ENCODE measurements at places on chromosomes 11 and 22. TPM values are rescaled to one million over a fixed set of nuclear protein-coding genes. Genes with fewer than 3 reads are reported as not detected.
A peak's percentile ranks its signal among the peaks of the same experiment; 100 is the strongest.

- DNase-seq: peak; percentile 57
These were observed 2.4 kb upstream of the TNNT3 start for GRCh38 chr11:1916986-1917522.

KRTAP5-8 gene
- not detected for total RNA-seq

IL18 gene
- 0.23 TPM for total RNA-seq

DNA sequence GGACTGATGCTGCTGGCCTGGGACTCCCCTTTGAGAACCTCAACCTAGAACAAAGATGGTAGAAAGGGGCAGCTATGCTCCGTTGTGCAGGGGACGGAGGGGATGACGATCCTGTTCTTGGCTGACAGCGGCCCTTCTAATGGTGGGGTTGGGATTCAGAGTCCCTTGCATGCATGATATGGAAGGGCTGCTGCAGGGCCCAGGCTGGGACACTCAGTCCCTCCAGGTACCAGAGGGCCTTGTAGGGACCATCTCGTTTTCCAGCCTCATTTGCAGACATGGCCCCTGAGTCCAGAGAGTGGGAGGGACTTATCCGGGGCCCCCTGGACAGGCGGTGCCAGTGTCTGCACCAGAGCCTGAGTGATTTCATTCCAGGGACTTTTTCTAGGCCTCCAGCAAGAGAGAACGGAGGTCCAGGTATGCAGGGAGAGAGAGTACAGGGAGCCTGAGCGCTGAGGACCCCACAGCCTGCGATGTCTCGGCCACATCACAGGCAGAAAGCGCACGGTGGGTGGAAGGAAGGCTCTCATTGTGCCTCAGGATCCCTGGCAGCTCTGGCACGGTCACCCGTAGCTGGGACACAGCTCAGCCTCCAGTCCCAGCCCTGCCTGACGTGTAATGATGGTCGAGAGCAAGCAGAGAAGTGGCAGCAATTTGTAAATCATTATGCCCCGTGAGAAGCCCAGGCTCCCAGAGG lies 860.8 kb downstream of the TBC1D22A start:
- no peak for DNase-seq

- DNase-seq: no peak
These were observed 97.0 kb downstream of the RDX start for GRCh38 chr11:110199184-110199981.

DNA sequence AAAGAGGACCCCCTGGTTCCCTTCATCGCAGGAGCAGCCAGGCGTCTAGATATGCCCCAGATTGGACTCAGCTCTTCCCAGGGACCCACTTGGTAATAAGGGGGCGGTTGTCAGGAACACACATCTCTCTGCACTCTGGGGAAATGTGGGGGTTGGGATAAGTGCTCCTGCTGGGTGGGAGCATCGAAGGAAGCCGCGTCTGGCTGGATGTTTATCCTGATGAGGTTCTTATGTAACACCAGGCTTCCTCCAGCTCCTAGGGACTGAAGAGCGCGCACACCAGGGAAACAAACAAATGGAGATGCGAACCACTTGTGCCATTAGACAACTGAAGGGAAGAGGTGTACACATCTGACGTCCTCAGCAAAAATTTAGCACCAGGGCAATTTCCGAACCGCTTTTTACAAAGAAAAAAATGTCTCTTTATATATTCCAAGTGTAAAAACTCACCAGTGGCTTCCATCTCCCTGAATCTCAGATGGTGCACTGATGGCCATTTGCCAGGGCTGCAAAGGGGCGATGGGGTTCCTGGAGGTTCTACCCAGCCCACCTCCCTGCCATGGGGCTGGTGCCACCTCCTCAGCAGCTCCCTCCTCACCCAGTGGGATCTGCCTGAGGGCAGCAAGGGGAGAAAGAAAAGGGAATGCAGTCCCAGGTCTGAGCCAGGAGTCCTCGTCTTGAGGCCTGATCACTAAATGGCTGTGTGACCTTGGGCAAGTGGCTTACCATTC lies 89.4 kb downstream of the PKNOX2 start:
- no peak for DNase-seq

DNA sequence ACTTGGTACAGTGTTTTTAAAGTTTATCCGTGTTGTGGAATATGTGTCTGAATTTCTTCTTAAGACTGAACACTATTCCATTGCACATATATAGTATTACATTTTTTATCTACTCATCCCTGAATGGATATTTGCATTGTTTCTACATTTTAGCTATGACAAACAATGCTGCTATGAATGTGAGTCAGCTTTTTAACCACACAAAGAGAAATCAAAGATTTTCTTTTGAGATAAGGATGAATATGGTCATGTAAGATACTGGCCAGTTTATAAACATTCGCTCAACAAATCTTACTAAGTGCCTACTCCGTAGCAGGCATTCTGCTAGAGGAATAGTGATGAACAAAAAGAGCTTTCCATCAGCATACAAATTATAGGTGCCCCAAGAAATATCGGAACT lies 16.5 kb upstream of the OR9G4 start:
- DNase-seq: no peak

GRCh38 chr11:69378303-69379141 lies 84.6 kb downstream of the MYEOV start:
- DNase-seq: no peak

CSRP3 gene
- 0.32 TPM for total RNA-seq

RBMXL2 gene
- not detected for total RNA-seq

CNIH2 gene
- 0.86 TPM for total RNA-seq

DNA sequence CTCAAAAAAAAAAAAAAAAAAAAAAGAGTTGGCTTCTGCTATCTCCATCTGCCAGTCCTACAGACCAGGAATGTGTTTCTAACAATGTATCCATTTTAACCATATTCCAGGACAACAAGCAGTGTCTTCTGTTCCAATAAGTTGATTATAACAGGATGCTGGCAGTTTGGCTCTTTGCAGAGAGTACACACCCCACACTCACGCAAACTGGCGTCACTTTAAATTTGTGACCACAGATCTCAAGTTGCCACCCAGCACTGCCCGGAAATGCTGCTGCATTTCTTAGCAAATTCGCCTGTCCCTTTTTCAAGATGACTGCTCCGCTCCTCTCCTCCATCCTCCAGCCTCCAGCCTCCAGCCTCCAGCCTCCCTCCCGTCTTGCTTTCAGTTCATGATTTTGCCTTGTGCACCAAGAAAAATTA lies 44.3 kb downstream of the SCGB1A1 start:
- DNase-seq: no peak

DNA sequence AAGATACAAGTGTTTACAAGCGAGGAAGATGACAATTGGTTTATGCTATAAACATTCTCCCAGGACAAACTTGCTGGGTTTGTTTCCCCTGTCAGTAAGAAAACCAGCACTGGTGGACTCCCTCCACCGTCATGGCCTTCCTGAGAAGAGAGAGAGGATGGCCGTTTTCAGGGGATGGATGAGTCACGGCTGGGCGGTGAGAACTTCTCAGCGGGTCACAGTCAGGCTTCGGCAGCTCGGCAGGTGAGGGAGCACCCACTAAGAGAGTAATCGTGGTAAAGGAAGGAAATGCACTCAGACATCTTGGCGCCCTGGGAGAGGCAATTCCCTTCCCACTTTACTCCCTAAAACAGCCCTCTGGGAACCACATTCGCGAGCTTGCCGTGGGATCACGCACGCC lies 83.9 kb downstream of the NCAM1 start:
- DNase-seq: no peak

DNA sequence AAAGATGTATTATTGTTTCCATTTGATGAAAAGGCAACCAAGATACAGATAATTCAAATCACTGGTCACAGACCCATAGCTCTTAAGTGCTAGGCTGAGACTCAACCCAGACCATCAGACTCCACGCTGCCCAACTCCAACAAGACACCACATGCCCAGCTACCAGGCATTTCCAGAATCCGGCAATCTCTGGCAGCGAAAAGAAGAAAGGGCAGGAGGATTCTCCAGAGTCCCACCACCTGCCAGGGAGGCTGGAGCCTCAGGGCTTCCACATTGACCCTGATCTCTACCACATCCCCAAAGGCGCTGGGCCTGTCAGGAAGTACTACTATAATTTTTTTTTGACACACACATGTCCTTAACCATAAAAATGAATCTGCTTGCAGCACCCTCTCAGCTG lies 61.4 kb upstream of the ARFGAP3 start:
- no peak for DNase-seq

- DNase-seq: peak; percentile 100
These were observed 70.2 kb upstream of the EED start for GRCh38 chr11:86174101-86175046.

GRCh38 chr22:50112151-50113118 lies 22.6 kb downstream of the MOV10L1 start:
- DNase-seq: peak; percentile 16

GRCh38 chr11:12806113-12806512 lies 131.9 kb downstream of the TEAD1 start:
- DNase-seq: peak; percentile 65

GRCh38 chr11:5891216-5891800 lies 1.7 kb upstream of the OR52E5 start:
- DNase-seq: peak; percentile 6

OR8H1 gene
- total RNA-seq: not detected

- no peak for DNase-seq
These were observed 2.4 kb downstream of the C11orf96 start for GRCh38 chr11:43944761-43945311.

DNA sequence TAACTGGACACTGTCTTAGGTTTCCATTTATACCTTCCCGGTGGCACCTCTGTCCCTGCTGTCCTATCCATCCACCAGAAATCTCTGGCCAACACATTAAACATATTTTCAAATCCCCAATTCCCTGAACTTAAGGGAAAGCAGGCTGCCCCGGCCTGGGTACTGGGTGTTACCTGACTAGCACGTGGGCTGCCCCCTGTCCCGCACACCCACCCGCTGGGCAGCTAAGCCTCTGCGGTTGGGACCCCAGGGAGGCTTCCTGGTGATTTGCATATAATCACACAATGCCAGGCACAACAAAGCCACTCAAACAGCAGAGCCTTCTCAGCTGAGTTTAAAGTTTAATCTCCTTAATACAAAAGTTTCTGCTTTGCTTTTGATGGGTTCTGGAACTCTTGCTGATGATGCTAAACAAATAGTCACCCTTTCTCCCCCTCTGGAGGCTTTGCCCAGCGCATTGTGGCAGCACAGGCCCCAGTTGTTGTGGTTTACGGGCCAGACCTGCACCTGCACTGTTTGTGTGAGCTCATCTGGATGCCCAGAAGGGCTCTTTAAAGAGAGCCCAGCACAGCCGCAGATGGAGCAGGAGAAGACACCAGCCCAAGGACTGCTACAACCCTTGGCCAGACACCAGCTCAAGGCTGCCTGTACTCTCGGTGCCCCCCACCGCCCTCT lies 59.9 kb upstream of the POU2AF1 start:
- DNase-seq: no peak

DNA sequence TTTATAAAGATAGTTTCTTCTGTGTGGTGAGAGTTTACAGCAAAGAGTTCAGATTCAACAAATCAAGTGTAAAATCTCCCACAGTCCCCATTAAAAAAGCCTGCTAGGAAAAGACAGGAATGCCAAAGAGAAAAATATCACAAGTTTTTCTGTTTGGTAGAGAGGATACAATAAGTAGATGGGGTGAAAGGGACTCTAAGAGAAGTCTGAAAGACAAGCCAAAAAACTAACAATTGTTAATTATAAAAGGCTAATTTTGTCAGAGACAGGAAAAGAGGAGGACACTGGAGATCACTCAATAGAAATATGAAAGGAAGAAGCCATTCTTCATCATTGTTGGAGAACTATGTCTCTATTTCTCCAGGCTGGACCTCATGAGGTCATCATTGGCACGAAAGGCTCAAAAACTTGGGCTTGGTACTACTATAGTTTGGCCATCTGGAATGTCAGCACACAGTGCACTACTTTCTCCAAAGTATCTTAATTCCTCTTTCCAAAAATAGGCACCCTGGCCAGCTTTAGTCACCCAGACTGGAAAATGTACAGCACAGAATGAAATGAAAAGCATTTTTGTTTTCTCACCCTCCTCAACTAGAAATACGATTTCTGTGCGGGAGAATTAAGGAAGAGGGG lies 531 bp upstream of the SOX6 start:
- DNase-seq: no peak
